ENCODE measurements at places on chromosomes 11 and 22.

GRCh38 chr11:45816614-45817013, 11.7 kb downstream of the SLC35C1 start:
- no peak for DNase-seq

DNA sequence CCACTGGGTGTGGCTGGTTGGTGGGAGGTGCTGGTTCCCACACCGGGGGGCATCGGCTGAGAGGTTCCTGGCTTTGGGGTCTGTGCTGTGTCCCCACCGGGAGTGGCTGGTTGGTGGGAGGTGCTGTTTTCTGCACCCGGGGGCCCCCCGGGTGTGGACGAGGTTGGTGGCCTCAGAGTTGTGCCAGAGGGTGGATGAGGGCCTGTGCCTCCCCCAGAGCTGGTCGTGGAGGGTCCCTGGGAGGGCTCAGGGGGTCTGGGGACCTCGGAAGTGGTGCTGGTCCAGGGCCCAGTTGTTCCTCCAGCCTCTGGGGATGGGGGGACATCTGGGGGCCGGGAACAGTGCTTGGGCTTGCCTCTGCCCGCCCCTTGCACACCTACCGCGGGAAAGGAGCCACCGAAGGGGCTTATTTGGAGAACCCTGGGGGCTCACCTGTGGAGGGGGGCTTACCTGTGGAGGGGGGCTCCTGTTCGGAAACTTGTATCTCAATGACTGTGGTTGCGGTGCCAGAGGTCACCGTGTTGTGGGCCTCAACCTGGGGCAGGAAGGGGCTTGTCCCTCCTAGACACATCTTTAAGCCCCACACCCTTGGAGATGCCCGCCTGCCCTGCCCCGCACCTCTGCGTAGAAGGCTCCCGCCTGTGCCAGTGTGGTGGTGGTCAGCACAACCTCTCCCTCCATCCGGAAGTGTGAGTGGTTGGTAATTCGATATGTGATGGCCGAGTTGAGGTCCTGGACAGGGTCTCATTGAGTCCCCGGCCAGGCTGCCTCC, 3.3 kb upstream of the IRF7 start:
- no peak for DNase-seq

GRCh38 chr11:1673446-1674172, 23.4 kb upstream of the KRTAP5-6 start:
- DNase-seq, result no peak

- no peak for DNase-seq
These were observed 8.5 kb downstream of the SIDT2 start for GRCh38 chr11:117187007-117187406.

- no peak for DNase-seq
These were observed 605.2 kb downstream of the NTM start for GRCh38 chr11:131975619-131976018.

GRCh38 chr11:24642648-24643047, 145.8 kb downstream of the LUZP2 start:
- DNase-seq, result no peak

DNA sequence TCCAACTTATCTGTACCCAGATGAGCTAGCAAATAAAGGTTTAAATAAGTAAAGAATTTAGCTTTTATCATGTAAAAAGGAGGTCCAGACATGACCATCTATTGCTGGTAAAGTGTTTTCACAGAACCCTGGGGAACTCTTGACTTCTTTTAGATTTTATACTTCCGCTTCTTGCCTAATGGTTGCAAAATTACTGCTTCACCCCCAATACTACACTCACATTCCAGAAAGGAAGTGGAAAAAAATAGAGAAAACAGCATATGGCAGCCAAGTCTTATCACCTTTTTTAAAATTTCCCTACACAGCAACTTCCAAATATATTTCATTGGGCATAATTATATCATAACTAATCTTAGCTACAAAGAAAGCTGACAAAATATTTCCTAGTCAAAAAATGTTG, 12.1 kb downstream of the BBOX1 start:
- no peak for DNase-seq

- DNase-seq, result no peak
These were observed 82.7 kb upstream of the HORMAD2 start for GRCh38 chr22:29997516-29997915.

GRCh38 chr11:92828556-92828955, 140.9 kb upstream of the MTNR1B start:
- DNase-seq, result no peak

DNA sequence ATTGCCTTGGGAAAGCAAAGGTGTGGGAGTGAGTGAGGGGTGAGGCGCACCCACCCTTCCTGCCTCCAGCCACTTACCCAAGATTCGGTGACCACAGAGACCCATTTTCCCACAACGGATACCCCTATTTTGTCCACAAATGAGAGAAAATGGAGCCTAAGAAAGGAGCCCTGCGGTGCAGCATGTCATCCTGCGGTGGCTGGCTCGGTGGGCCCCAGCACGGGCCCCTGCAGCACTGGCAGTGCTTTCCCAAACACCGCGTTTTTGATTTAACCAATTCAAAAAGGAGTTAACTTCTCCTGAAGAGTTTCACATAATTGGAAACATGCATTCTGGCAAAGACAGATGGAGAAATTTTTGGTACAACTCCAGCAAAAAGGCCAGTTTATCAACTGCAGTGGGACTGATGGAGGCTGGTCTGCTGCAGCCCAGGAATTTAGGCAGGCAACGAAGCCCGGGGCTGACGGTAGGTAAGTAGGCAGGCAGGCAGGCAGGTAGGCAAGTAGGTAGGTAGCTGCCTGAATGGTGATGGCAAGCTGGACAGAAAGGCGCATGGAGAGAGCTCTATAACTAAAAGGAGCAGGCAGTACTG, 84.2 kb downstream of the FDX1 start:
- DNase-seq, result no peak

DNA sequence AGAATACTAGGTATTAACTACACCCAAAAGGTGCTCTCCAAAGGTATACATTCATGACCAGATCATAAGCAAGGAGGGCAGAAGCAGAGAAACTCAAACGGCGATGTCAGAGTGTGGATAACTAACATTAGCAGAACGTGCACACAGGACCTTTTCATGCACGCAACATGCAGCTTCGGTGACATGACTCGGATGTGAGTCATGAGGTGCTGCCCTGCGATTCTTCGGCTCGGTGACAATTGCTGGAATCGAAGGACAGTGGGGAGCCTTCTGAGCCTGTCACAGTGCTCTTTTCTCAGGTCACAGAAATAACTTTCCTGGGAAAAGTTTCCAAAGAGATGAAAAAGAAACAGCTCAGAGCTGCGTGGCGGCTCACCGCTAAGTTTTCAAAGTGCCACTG, 418.5 kb upstream of the SYN3 start:
- DNase-seq, result no peak

DNA sequence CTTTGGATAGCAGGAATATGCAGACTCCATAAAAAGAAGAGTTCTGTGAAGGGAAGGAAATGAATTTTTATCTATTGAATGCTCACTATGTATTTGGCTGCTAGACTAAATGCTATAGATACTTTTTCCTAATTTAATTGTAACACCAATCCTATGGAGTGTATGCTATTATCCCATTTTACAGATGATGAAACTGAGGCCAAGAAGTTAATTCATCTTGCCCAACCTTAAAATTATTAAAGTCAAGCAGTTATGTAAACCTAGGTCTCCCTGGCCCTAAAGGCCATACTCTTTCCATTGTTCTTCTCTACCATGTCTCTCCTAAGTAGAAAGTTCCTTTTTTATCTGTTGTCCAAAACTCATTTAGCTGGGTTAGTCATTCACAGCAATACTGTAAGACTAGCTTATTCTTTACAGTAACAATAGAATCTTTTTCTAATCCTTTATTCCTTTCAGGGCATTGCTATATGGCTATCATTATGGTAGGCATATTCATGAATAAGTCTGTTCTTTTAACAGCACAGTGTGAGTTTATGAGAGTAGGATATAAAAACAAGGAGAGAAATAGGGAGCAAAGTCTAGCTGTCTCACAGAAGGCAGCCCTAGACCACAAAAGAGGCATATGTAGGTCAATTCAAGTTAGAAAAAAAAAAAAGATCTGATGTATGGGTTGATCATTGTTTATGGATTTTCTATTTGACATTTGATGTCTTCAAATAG, 50.5 kb downstream of the MAML2 start:
- DNase-seq, result no peak

GRCh38 chr11:34988294-34989255, 72.2 kb downstream of the PDHX start:
- no peak for DNase-seq

GRCh38 chr11:62934496-62934785, 13.3 kb upstream of the CHRM1 start:
- no peak for DNase-seq

- DNase-seq, result no peak
These were observed 10.1 kb upstream of the NEAT1 start for GRCh38 chr11:65412271-65413076.

- no peak for DNase-seq
These were observed 7.4 kb upstream of the PMM1 start for GRCh38 chr22:41596776-41597634.
